ENCODE measurements at places on chromosomes 2 and 18.

GRCh38 chr2:233852056-233852455 is 2.3 kb downstream of the HJURP start:
- no peak for DNase-seq

GRCh38 chr2:143615562-143615961 is 486.3 kb downstream of the ARHGAP15 start:
- DNase-seq, result no peak

GRCh38 chr2:206521115-206521514 is 77.8 kb downstream of the ADAM23 start:
- no peak for DNase-seq

- DNase-seq, result no peak
Measured at GRCh38 chr2:214542866-214543265, 132.0 kb downstream of the VWC2L start.

DNA sequence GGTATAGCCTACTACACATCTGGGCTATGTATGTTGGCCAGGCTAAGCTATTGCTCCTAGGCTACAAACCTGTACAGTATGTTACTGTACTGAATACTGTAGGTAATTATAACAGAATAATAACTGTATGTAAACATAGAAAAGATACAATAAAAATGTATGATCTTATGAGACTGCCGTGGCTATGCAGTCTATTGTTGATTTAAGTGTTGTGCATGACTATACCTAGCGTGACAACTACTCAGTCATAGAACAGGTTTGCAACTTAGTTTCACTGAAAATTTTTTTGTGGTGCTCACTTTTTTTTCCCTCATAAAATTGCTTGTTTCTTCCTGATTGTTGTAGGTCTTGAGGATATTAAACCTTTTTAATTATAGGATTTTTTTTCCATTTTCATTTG is 25.9 kb downstream of the KCMF1 start:
- DNase-seq, result no peak

- no peak for DNase-seq
Measured at GRCh38 chr2:129761569-129762021, 217.9 kb upstream of the RAB6C start.

- DNase-seq, result no peak
Measured at GRCh38 chr18:61333746-61334490, 688 bp downstream of the CDH20 start.

GRCh38 chr2:176117162-176117822 is 714 bp downstream of the HOXD10 start:
- no peak for DNase-seq

DNA sequence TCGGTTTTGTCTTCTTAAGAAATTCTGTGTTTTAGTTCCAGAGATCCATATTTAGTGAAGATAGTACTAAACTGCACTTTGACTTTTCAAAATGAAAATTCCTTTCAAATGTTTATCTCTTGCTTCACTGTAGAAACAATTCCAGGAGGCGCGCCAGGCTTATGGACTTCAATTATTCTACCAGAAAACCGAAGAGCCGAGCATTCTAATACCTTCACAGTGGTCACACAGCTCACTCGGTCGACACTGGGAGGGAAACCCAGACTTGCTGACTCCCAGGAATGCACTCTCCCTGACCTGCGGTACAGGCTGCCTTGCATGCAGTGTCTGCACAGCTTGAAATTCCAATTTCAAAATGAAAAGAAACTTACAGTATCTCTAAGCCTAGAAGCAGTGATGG is 119.9 kb upstream of the PIEZO2 start:
- no peak for DNase-seq

GRCh38 chr2:181787310-181788048 is 104.1 kb upstream of the ITPRID2 start:
- peak; percentile 4 for DNase-seq

- no peak for DNase-seq
Measured at GRCh38 chr18:79898952-79899608, 52.4 kb downstream of the SLC66A2 start.

DNA sequence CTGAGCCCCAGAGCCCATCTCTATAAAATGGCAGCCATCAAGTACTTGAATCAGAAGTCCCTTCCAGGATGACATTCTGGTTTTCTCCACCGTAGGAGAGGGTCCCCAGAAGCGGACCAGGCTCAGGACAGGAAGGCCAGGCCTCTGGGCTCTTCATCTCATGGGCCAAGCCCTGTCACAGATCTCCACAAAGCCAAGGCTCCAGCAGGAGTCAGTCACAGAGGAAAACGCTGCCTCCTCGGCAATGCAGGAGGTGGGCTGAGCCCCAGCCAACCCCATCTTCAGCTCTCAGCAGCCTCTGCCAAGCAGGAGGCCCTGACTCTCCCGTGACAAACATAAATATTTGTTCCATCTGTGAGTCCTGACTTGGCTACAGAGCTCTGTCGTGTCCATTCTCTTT is 39.4 kb upstream of the GPAT2 start:
- DNase-seq, result no peak

GRCh38 chr2:241134711-241135110 is 14.6 kb downstream of the PASK start:
- no peak for DNase-seq

DNA sequence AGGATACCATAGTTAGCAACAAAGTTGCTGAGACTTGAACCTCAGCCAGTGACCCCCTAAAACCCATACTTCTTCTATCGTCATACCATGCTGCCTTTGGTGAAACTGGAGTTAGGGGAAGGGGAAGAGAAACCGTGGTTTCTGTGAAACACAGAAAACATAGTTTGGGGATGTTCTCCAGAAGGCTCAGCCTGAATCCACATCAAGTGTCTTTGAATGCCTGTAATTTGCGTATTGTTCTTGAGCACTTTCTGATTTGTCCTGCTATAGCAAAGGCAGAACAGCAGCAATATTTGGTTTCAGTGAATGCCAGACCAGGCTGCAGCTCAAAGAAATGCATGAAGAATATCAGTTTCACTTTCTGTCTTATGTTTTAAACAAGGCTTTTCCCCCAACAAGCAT is 258.7 kb downstream of the TTC32 start:
- no peak for DNase-seq

GRCh38 chr2:40534528-40534927 is 82.6 kb upstream of the SLC8A1 start:
- DNase-seq, result no peak
